ENCODE measurements at places on chromosomes 4 and X. TPM values are rescaled to one million over a fixed set of nuclear protein-coding genes. Genes with fewer than 3 reads are reported as not detected.

- H3K27ac ChIP-seq = no peak overlapping the region
- no peaks in the 10 kb centered on the region for H3K36me3 ChIP-seq
- H3K4me1 ChIP-seq = no peaks in the 10 kb centered on the region
Observed at GRCh38 chr4:72954811-72955210, 114.7 kb downstream of the COX18 start.

Gene MTMR8
- total RNA-seq = 3.5 TPM

GRCh38 chrX:861921-862320, 231.3 kb downstream of the SHOX start:
- no peaks in the 10 kb centered on the region for H3K27me3 ChIP-seq
- no peak overlapping the region for H3K4me3 ChIP-seq
- H3K27ac ChIP-seq = no peak overlapping the region
- no peaks in the 10 kb centered on the region for H3K36me3 ChIP-seq

DNA sequence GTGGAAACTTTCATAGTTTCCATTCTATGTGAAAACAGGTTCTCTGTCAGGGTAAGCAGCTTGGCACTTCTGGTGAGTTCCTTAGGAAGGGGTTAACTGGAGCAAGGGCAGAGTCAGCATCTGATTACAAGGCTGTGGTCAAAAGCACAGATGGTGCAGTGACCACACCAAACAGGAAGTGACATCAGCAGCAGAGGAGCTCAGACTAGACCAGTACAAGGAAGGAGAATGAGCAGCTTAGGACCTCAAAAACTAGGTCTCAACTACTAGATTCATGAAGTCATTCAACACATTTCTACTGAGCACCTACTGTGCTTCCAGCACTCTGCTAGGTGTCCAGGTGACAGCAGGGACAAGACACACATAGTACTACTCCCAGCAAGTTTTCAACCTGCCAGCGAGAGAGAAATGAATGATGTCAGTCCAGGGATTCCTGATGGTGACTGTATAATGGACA, 130.2 kb downstream of the AMELX start:
- peaks cover 3% of the 10 kb centered on the region for H3K4me1 ChIP-seq
- H3K27ac ChIP-seq = no peak overlapping the region
- no peak for DNase-seq
- H3K4me3 ChIP-seq = no peak overlapping the region

DNA sequence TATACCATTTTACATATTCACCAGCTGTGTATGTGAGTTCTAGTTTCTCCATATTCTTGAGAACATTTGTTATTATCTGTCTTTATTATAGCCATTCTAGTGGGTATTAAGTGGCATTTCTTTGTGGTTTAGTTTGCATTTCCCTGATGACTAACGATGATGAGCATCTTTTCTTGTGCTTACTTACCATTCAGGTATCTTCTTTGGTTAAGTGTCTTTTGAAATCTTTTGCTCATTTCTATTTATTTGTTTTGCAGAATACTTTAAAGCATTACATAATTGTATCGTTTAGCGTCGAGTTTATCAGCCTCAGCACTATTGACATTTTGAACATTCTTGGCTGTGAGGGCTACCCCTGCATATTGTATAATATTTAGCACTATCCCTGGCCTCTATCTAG, 85.4 kb downstream of the FRMPD4 start:
- no peak overlapping the region for H3K27ac ChIP-seq
- H3K4me3 ChIP-seq = no peak overlapping the region
- DNase-seq = no peak
- no peaks in the 10 kb centered on the region for H3K4me1 ChIP-seq

DNA sequence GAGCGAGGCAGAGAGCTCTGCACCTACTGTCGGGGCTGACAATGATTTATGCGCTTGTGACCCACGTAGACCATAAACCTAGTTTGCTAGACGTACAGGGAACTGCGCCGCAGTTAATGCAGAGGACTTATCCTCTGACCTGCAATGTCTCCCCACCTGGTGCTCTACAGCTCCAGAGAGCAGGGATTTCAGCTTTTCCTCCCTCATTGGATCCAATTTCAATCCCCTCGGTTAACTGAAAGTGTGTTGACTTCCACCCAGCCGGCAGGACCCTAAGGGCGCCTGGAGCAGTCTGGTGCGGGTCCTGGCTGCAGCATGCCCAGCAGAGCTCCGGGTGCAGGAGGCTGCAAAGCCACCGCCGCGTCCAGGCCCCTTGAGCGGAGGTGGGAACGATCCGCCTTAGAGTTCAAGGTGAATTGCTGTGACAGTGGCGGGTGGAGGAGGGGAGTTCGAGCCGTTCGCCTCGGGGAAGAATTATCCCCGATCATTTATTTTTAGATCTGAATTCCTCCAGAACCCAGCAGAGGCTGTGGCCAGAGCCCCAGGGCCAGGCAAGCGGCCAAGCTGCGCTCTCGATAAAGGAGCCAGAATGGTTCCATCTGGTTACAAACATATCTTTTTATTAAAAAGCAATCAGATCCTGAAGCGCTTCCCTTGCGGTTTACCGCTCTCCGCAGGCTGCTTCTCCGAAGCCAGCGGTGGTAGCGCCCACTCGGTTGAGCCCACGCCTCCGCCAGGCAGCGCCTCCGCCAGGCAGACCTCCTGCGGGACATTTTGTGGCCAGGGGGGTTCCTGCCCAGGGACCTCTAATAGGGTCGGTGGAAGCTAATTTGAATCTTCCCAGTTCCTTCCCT, 66.0 kb downstream of the FBXO8 start:
- H3K4me3 ChIP-seq = peak overlapping the region; percentile 55
- no peaks in the 10 kb centered on the region for H3K36me3 ChIP-seq
- H3K4me1 ChIP-seq = peaks cover 29% of the 10 kb centered on the region
- H3K27ac ChIP-seq = no peak overlapping the region

- H3K4me3 ChIP-seq = no peak overlapping the region
- no peak overlapping the region for H3K27ac ChIP-seq
- no peak for DNase-seq
- H3K36me3 ChIP-seq = no peaks in the 10 kb centered on the region
Observed at GRCh38 chrX:109760209-109760921, 27.3 kb upstream of the ACSL4 start.

DNA sequence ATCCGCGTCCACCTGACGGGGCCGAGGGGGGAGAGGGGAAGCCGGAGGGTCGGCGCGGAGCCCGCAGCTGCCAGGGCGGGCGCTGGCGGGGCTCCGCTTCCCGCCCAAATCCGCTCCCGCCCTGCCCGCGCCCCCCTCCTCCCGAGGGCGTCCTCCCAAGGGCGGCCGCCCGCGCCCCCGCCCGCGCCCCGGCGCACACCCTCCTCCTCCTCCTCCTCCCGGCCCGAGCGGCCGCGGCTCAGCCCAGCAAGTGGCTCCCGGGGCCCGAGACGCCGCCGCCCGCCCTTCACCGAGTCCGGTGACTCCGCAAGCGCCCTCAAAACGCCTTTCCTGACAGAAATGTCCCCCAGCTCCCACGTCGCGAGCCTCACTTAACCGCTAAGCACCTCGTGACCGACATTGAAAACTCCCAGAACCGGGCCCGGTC, 487 bp downstream of the HMGB2 start:
- peak overlapping the region; percentile 99 for H3K27ac ChIP-seq
- no peak for DNase-seq
- peaks cover 31% of the 10 kb centered on the region for H3K4me1 ChIP-seq
- H3K27me3 ChIP-seq = no peaks in the 10 kb centered on the region
- H3K36me3 ChIP-seq = peaks cover 42% of the 10 kb centered on the region
- H3K4me3 ChIP-seq = peak overlapping the region; percentile 98

Gene ETDA
- not detected for total RNA-seq

Gene SCFD2
- 22.9 TPM for total RNA-seq

GRCh38 chrX:43728002-43728401, 71.9 kb downstream of the MAOA start:
- H3K4me1 ChIP-seq = peaks cover 2% of the 10 kb centered on the region
- DNase-seq = no peak
- H3K4me3 ChIP-seq = no peak overlapping the region

GRCh38 chr4:76155979-76156378, 7.8 kb upstream of the NUP54 start:
- no peak for DNase-seq
- H3K4me3 ChIP-seq = no peak overlapping the region

- H3K4me1 ChIP-seq = peaks cover 19% of the 10 kb centered on the region
- H3K27ac ChIP-seq = peak overlapping the region; percentile 95
- no peak for DNase-seq
- H3K27me3 ChIP-seq = no peaks in the 10 kb centered on the region
Observed at GRCh38 chrX:132022198-132022966, 720 bp upstream of the STK26 start.

- peaks cover 2% of the 10 kb centered on the region for H3K27me3 ChIP-seq
- peak overlapping the region; percentile 93 for H3K27ac ChIP-seq
- DNase-seq = no peak
- peak overlapping the region; percentile 98 for H3K4me3 ChIP-seq
Observed at GRCh38 chrX:120244395-120244734, 6.2 kb upstream of the ZBTB33 start.

GRCh38 chr4:70299643-70300042, 35.1 kb upstream of the CABS1 start:
- no peak for DNase-seq
- no peak overlapping the region for H3K27ac ChIP-seq
- no peaks in the 10 kb centered on the region for H3K4me1 ChIP-seq
- H3K27me3 ChIP-seq = no peaks in the 10 kb centered on the region
- no peak overlapping the region for H3K4me3 ChIP-seq

Gene OPN1MW3
- total RNA-seq = not detected

DNA sequence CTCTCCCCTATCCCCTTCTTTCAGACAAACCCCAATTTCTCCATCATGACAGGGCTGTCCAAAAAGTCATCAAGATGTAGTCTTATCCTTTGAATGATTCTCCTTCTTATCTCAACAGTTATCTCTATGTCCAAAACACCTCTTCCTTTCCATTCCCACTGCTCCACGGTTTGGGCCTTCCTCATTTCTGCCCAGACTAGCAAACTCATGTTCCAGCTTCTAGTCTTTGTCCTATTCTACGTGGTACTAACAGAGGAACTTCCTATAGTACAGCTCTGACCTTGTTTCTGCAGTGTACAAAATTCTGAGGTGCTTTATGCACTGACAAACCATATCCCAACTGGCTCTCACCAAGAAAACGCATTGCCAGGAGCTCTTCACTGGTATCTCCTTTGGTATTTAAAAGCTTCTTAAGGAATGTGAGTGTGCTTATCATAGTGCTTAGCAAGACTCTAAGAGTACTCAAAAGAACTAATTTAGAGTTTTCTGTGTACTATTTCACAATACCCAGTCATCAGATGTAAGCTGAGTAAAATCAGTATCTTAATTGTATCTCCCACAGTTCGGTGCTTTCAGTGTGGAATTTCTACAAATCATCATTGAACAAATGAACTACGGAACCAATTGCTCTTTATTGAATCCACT, 65.5 kb downstream of the MAML3 start:
- no peak for DNase-seq
- peaks cover 2% of the 10 kb centered on the region for H3K27me3 ChIP-seq
- peaks cover 2% of the 10 kb centered on the region for H3K36me3 ChIP-seq
- no peak overlapping the region for H3K4me3 ChIP-seq
- H3K4me1 ChIP-seq = peaks cover 22% of the 10 kb centered on the region
- H3K27ac ChIP-seq = no peak overlapping the region

- H3K36me3 ChIP-seq = no peaks in the 10 kb centered on the region
- no peak for DNase-seq
- H3K4me3 ChIP-seq = no peak overlapping the region
- no peak overlapping the region for H3K27ac ChIP-seq
Observed at GRCh38 chr4:6277935-6278800, 8.5 kb downstream of the WFS1 start.

Gene RPS6KA6
- total RNA-seq = 0.51 TPM

- no peaks in the 10 kb centered on the region for H3K27me3 ChIP-seq
- H3K4me1 ChIP-seq = peaks cover 1% of the 10 kb centered on the region
- DNase-seq = no peak
- peaks cover 2% of the 10 kb centered on the region for H3K36me3 ChIP-seq
- H3K27ac ChIP-seq = no peak overlapping the region
Observed at GRCh38 chr4:105784761-105785160, 76.2 kb downstream of the GSTCD start.

DNA sequence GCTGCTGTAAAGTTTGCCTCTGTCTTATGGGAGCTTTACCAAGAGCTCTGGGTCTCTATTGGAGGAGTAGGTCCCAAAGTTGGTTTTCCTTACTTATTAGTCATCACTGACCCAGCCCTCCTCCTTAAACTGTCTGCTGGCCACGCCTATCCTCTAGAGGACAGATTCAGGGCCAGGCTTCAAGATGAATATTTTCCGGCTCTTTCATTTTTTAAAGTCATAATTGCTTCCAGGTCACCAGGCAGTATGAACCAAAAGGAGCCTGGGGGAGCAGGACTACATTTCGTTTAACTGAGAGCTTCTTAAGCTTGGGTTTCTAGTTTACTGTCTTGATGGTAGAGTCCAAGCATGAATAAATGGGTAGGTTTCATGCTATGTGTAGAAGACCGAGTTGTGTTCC, 13.7 kb downstream of the BCORL1 start:
- DNase-seq = no peak
- H3K27me3 ChIP-seq = no peaks in the 10 kb centered on the region
- H3K4me1 ChIP-seq = peaks cover 5% of the 10 kb centered on the region
- no peak overlapping the region for H3K27ac ChIP-seq

- H3K27me3 ChIP-seq = peaks cover 2% of the 10 kb centered on the region
- H3K36me3 ChIP-seq = no peaks in the 10 kb centered on the region
- no peak overlapping the region for H3K4me3 ChIP-seq
- H3K4me1 ChIP-seq = no peaks in the 10 kb centered on the region
- H3K27ac ChIP-seq = no peak overlapping the region
Observed at GRCh38 chrX:131595120-131595519, 51.2 kb downstream of the OR13H1 start.

- no peaks in the 10 kb centered on the region for H3K27me3 ChIP-seq
- no peaks in the 10 kb centered on the region for H3K36me3 ChIP-seq
- H3K27ac ChIP-seq = no peak overlapping the region
Observed at GRCh38 chrX:80876877-80877276, 67.2 kb upstream of the BRWD3 start.

- H3K27ac ChIP-seq = no peak overlapping the region
- no peak overlapping the region for H3K4me3 ChIP-seq
- H3K36me3 ChIP-seq = no peaks in the 10 kb centered on the region
Observed at GRCh38 chr4:103887191-103887590, 167.4 kb upstream of the TACR3 start.

- peak; percentile 30 for DNase-seq
- peaks cover 5% of the 10 kb centered on the region for H3K36me3 ChIP-seq
- peaks cover 88% of the 10 kb centered on the region for H3K27me3 ChIP-seq
- H3K4me1 ChIP-seq = peaks cover 6% of the 10 kb centered on the region
- H3K4me3 ChIP-seq = no peak overlapping the region
- peak overlapping the region; percentile 51 for H3K27ac ChIP-seq
Observed at GRCh38 chr4:110636680-110637407, 14.0 kb upstream of the PITX2 start.

Gene MAGEA9B
- total RNA-seq = not detected

DNA sequence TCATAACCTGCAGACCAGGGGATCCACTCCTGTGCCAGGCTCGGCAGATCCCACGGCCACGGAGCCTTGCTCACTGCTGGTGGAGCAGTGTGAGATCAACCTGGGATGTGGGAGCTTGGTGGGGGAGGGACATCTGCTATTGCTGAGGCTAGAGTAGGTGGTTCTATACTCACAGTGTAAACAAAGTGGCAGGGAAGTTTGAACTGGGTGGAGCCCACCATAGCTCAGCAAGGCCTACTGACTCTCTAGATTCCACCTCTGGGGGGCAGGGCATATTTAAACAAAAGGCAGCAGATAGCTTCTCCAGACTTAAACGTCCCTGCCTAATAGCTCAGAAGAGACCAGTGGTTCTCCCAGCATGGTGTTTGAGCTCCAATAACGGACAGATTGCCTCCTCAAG, 54.7 kb upstream of the EPHA5 start:
- H3K27me3 ChIP-seq = no peaks in the 10 kb centered on the region
- no peaks in the 10 kb centered on the region for H3K36me3 ChIP-seq
- no peak overlapping the region for H3K4me3 ChIP-seq
- no peak for DNase-seq
- H3K4me1 ChIP-seq = no peaks in the 10 kb centered on the region

Gene YTHDC1
- total RNA-seq = 122 TPM
